Urinary bladder (tissue), 4 donors: ENCODE measurements at places on chromosomes 1 and 21. TPM values are rescaled to one million over a fixed set of nuclear protein-coding genes. Genes with fewer than 3 reads are reported as not detected.

Gene CACHD1
- total RNA-seq = 22.3 TPM

Gene BRDT
- not detected for total RNA-seq

Gene PPM1J
- 0.37 TPM for total RNA-seq

Gene CELA3B
- not detected for total RNA-seq

Gene AMY1B
- total RNA-seq = not detected

Gene UTS2
- 0.16 TPM for total RNA-seq

Gene MCOLN3
- 3.0 TPM for total RNA-seq

Gene CDC20
- total RNA-seq = 12.3 TPM

Gene SMPDL3B
- total RNA-seq = 0.42 TPM

DNA sequence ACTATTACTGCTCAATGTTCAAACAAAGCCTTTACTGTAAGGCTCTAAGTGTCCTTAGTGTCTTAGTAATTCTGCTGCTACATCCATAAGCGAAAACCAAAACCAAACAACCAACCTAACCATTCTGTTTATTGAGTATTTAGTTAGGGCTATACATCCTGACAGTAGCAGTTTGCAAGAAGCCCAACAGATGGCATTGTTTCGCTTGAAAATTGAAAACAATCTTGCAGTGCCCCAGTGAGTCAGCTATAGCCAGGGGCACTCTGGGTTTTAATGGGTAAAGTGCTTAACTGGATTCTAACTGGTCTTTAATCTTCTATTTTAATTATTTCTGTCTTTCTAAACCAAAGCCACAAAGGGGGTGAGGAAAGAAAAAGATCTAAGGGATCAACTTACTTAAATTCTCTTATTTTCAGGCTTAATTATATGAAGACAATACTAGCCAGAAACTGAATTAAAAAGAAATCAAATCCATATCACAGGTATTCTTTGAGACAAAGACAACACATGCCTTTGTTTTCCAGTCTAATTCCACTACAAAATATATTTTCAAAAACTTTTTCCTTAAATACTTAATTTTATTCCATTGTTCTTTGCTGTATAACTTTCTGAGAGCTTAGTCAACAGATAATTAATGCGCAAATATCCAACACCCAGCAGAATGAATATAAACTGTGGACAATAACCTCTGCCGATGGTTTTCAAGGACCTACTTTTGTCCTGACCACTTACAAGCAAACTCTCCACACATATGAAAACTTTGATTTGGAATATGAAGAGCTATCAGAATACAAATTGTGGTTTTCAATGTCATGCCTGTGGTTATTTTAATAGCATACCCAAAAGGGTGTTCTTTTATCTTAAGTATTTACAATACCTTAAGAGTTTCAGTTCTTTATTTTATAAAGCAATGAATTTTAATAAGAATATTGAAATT, 15.2 kb downstream of the POGZ start:
- peak; percentile 53 for DNase-seq

DNA sequence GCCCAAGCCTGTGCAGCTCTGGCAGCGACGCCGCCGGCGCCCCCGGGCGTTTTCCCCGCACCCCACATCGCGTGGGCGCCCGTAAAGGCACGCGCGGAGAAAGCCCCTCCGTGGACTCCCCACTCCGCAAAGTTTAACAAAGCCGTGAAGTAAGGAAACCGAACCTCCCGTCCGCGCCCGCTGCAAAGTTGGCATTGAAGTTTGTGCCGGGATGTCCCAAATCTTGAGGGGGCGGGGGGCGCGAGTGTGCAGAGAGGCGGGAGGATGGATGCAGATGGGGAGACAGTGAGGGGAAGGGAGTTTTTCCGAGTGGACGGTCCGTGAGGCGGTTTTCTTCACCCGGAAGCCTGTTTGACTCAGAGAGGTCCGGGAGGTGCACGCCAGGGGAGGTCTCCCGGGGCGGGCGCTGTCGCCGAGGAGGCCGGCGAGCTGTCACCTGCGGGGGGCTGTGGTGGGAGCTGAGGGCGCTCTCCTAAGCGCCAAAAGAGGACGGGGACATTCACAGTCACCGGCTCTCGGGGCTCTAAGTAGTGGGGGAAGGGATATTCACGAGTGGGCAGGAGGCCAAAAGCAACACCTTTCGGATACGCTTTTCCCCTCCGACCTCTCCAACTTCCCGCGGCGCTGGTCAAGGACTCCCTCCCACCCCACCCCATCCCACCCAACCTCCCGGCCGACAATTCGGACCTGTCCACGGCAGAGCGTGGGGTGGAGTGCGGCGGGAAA, 1.3 kb downstream of the WLS start:
- no peak for DNase-seq

DNA sequence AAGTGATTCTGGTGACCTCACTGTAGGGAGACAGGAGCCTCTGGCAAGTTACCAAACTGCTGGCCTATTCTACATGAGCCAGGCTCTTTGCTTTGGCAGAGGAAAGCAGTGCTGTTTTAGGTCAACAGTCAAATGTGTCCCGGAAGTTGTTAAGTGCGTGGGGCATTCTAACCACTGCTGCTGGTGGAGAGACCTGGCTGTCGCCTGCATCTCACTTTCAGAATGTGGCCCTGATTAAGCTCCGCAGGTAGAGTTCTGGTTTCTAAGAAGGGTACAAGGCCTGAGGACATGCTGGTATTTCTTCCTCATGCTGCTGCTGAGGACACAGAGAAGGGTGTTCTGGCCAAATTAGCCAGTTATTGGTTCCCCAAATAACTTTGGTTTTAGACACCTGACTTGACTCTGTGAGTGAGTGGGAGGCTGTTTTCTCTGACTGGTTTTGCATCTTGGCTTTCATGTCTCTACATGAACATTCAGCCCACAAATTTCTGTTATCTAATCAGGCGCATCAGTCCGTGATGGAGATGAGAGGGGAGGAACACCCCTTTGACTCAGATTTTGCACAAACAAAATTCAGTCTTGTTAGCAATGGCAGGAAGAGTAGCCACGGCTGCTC, 120.8 kb downstream of the LMO4 start:
- peak; percentile 11 for DNase-seq

DNA sequence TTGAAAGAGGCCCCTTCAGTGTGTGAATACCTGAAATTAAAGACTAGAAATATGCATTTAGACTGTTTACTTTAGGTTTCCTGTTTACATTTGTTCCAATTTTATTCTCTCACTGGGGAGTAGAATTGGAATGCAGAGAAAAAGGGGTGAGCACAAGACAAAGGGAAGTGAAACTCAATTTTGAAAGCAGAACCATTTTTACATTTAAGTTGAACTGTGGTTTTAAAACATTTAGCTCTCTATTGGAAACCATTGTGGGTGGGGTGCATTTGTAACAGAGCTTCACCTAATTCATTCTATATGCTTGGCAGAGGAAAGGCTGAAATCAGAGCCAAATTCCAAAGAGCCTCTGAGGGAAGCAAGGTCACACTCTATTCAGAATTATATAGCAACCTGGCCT, 235.3 kb upstream of the C1orf105 start:
- peak; percentile 67 for DNase-seq

DNA sequence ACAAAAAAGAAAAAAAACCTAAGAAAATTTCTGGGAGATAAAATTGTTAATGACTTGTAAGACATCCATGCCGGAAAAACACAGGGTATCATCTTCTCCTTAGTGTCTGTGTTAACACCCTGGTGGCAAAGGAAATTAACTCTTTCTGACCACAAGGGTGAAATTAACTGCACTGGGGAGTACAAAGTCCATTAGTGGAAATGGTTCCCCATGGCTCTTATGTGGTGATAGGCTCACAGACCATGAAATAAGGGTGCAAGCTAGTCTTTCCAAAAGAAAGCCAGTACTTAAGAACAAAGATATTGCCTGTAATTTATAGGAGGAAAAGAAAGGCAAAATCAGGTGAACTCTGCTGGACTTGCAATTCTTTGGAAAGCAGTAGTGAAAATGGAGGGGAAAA, 185.4 kb downstream of the LRRIQ3 start:
- DNase-seq = no peak

GRCh38 chr1:214290424-214291037, 9.6 kb downstream of the SMYD2 start:
- no peak for DNase-seq

GRCh38 chr1:96492236-96492635, 229.3 kb upstream of the PTBP2 start:
- no peak for DNase-seq

GRCh38 chr1:243179720-243180119, 75.4 kb downstream of the CEP170 start:
- DNase-seq = no peak

- DNase-seq = no peak
Observed at GRCh38 chr1:228695015-228695955, 40.0 kb upstream of the RHOU start.

GRCh38 chr1:15272009-15272781, 25.2 kb downstream of the FHAD1 start:
- DNase-seq = peak; percentile 63

DNA sequence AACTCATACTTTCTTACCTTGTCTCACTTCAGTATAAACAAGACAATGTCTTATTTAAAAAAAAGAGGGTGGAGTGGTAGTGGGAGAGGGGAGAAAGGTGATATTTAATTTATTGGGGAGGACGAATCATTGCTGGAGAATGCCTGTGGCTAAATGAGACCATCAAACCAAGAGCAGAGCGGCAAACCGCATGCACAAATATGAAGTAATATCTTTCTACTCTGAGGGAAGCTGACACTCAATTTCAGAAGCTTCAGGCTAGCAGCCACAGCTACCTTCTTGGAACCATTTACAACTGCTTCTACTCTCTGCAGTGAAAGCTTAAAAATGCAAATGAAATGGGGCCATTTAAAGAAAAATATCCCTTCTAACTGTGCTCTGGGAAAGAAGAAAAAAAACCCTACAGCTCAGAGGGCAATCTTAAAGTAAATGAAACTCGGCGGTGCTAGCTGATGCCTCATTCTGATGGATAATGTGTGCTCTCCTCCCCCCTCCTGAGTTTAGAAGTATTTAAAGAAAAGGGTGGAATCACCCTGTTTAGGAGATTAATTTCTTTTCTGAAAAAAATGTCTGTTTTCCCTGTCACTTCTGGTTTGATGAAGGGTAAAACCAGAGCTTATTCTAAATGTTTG, 178.2 kb upstream of the CAMK1G start:
- DNase-seq = no peak

DNA sequence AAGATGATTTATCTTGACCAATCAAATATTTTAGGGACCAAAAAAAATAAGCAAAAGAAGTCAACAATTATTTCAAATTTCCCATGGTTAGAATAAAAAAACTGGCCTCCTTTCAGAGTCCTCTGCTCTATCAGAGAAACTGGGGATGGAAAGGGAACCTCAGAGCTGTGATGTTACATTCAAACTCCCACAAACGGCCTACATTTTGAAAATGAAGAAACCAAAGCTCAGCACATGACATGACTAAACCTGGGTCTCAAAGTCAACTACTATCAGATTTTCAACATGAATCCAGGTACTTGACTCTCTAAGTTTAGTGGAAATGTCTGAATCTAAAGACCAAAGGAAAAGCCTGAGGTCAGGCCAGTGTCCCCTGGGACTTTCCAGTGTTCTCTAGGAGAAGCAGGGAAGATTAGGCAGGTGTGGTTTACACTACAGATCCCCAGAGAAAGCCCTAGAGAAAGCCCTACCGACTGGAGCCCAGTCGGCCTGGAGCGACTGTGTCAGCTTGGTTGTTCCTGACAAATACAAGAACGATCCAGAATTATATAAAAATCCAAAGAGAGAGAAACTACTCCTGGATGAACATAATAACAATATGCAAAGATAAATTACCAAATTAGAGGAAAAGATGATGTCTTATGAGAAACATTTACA, 24.8 kb downstream of the JAK1 start:
- DNase-seq = no peak

DNA sequence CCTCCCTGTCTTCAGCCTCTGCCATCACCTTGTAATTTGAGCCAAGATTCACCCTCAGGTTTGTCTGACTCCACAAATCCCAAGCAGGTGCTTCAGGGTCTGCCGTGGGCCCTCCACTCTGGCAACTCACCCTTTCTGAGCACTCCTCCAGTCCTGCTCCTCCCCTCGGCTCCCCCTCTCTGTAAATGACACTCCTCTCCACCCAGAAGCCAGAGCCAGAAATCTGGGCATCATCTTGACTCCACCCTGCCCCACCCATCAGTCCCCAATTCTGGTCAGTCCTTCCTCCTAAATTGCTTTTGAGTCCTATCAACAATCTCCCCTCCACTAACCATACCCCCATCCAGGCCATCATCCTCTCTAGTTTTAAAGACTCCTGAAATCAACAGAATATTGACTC, 40.5 kb downstream of the RCSD1 start:
- DNase-seq = no peak

DNA sequence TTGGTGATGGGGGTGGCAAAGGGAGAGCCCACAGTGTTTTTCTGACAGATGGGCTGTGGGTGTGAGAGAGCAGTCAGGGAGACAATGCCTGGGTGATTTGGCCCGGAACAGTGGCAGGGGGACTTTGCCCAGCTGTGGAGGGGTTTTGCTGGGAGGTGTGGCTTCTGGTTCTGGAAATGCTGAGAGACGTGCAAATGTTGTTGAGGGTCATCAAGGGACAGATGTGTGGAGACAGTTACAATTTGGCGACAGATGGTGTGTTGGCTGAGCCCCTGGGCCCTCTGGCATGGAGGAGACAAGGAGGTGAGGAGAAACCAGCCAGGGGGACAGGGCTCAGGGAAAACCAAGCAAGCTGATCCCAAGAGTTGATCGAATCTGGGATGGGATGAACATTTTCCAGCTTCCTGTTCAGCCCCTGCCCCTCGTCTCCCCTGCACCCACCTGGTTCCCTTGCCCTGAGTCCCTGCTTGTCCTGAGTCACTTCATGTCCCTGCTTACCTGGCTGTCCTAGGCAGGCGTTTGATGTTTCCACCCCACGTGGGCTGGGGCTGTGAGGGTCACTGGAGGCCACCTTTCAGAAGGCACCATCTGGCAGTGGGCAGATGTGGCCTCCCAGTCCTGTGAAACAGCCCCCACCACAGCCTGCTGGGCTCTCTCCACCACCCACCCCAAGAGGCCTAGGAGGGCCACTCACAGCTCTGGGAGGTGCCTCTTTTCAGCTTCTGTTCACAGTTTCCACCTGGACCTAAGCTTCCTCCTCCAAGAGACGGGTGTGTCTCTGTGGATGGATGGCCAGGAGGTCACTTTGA, 15.8 kb upstream of the ZNF678 start:
- DNase-seq = no peak

DNA sequence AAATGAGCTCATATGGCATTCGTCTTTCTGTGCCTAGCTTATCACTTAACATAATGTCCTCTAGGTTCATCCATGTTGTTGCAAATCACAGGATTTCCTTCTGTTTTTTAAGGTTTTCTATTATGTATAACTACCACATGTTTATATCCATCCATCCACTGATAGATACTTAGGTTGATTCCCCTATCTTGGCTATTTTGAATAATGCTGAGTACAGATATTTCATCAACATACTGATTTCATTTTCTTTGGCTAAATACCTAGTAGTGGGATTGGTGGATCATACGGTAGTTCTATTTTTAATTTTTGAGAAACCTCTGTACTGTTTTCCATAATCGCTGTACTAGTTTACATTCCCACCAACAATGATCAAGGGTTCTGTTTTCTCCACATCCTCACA, 45.0 kb downstream of the GORAB start:
- no peak for DNase-seq

DNA sequence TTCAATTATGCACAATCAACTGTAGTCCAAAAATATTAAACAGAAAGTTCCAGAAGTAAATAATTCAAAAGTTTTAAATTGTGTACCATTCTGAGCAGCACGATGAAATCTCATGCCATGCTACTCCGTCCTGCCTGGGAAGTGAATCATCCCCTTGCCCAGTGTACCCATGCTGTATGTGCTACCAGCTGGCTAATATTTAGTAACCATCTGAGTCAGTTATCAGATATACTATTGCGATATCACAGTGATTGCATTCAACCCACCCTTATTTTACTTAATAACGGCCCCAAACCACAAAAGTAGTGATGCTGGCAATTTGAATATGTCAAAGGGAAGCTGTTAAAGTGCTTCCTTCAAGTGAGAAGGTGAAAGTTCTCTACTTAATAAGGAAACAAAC, 56.2 kb downstream of the EVI5 start:
- DNase-seq = no peak
